Mesothelial cell of epicardium (in vitro differentiated cells): ENCODE measurements at places on chromosomes 13 and 19.

DNA sequence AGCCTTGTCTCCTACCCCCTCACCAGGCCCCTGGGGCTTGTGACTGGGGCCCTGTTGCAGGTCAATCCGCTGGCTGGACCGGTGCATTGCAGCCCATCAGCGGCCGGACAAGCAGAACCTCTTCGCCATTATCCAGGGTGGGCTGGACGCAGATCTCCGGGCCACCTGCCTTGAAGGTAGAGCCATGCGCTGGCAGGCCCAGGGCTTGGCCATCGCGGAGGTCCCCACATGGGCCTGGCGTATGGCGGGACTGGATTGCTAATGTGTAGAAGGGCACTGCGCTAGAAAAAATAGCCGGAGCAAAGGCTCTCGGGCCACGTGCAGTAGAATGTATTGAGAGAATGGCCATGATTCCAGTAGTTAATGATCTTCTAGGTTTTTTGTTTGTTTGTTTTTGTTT lies 6.2 kb downstream of the QTRT1 start:
- H3K36me3 ChIP-seq, result peaks cover 8% of the 10 kb centered on the region
- no peak overlapping the region for H3K4me3 ChIP-seq
- no peaks in the 10 kb centered on the region for H3K27me3 ChIP-seq
- no peak for DNase-seq
- no peak overlapping the region for H3K27ac ChIP-seq
- H3K4me1 ChIP-seq, result no peaks in the 10 kb centered on the region

GRCh38 chr13:39836038-39836437 lies 180.6 kb downstream of the COG6 start:
- peaks cover 9% of the 10 kb centered on the region for H3K4me1 ChIP-seq
- H3K36me3 ChIP-seq, result no peaks in the 10 kb centered on the region
- no peaks in the 10 kb centered on the region for H3K27me3 ChIP-seq
- DNase-seq, result no peak

GRCh38 chr13:113365971-113366588 lies 2.1 kb upstream of the GRTP1 start:
- peaks cover 3% of the 10 kb centered on the region for H3K27me3 ChIP-seq
- no peaks in the 10 kb centered on the region for H3K36me3 ChIP-seq
- H3K4me1 ChIP-seq, result peaks cover 3% of the 10 kb centered on the region
- no peak for DNase-seq
- H3K4me3 ChIP-seq, result peak overlapping the region; percentile 54

- no peaks in the 10 kb centered on the region for H3K36me3 ChIP-seq
- no peak overlapping the region for H3K27ac ChIP-seq
- DNase-seq, result no peak
- peaks cover 13% of the 10 kb centered on the region for H3K4me1 ChIP-seq
- H3K27me3 ChIP-seq, result peaks cover 47% of the 10 kb centered on the region
Observed at GRCh38 chr19:372306-372890, 27.8 kb upstream of the MIER2 start.

DNA sequence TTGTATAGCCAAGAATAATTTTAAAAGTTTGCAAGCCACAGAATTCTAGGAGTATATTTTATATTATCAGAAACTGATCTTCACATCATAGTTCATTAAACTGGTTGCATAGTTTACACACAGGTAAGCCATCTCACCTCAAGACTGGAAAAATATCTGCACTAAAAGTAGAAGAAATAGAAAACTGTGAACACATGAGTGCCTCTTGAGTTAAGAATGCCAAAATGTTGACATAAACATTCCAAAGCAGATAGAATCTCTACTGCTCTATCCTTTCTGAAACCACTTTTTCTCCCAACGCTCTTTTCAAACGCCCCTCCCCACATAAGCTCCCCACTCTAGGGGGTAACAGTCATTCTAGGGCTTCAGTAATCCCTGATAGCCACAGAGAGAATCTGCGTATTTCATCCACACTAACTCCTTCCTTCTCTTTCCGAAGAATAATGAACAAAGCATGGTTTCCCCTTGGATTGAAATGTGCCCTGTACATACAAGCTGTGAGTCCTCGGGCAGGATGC lies 201.5 kb downstream of the IRS2 start:
- no peak for DNase-seq
- no peaks in the 10 kb centered on the region for H3K36me3 ChIP-seq
- H3K27ac ChIP-seq, result no peak overlapping the region

DNA sequence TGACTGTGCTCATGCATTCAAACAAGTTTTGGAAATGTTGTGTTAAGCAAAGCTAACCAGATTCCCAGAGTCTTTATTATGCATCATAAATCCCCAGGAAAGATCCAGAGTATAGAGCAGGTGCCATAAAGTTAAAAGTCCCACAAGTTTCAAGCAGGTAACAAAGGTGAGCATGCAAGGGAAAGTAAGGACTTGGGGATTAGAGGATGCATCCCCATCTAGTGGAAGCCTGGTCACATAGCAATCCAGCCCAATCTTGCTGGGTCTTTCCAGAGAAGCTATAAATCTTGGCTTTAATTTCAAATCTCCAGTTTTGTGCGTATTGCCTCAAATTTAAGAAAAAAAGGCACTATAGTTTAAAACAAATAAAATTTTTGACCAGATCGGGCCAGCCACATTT lies 72.7 kb downstream of the ZNF254 start:
- DNase-seq, result no peak
- H3K36me3 ChIP-seq, result peaks cover 61% of the 10 kb centered on the region
- no peaks in the 10 kb centered on the region for H3K27me3 ChIP-seq
- no peak overlapping the region for H3K27ac ChIP-seq
- H3K4me3 ChIP-seq, result no peak overlapping the region
- H3K4me1 ChIP-seq, result no peaks in the 10 kb centered on the region

GRCh38 chr13:98060282-98060681 lies 82.6 kb upstream of the FARP1 start:
- no peak for DNase-seq
- H3K4me3 ChIP-seq, result no peak overlapping the region
- H3K27me3 ChIP-seq, result no peaks in the 10 kb centered on the region
- H3K27ac ChIP-seq, result peak overlapping the region; percentile 10

DNA sequence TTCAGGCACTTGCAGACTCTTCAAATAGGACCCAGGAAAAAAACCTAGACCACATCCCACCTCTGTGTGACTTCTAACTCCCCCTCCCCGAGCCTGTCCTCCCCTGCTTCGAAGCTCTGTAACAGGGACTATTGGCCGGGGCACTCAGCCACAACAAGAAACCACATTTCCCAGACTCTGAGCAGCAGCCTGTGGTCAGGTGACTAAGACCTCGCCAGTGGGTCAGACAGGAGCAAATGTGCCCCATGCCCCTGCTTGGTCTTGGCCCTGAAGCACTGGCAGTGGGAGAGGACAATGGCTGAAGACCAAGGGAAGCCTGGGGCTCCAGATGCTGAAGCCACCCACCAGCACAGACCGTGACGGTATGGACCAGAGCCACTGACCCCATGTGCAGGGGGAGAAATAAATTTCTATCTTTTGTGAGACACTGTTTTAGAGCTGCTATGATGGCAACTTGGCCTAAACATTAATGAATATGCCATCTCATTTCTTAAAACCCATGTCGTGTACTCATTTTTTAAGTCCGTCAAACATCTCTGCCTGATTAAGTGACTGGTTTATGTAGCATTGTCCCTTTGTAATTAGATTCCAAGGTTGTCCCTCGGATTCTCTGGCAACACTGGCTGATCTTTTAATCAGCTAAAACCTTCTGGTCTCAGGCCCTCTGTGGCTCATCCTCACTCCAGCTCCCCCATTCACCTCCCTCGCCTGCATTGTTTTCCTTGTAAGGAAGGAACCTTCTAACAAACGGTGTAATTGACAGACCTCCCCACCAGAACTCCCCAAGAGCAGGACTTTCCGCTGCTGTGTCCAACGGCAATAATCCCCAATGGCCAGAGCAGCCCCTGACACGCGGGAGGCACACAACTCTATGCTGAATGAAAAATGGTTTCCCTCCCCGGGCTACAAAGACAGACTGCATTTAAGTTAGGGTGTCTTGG lies 98.4 kb downstream of the STK24 start:
- peak overlapping the region; percentile 55 for H3K27ac ChIP-seq
- DNase-seq, result no peak
- no peak overlapping the region for H3K4me3 ChIP-seq
- peaks cover 5% of the 10 kb centered on the region for H3K36me3 ChIP-seq
- peaks cover 52% of the 10 kb centered on the region for H3K4me1 ChIP-seq
- H3K27me3 ChIP-seq, result no peaks in the 10 kb centered on the region

- H3K27me3 ChIP-seq, result peaks cover 74% of the 10 kb centered on the region
- no peak overlapping the region for H3K4me3 ChIP-seq
- H3K27ac ChIP-seq, result no peak overlapping the region
- DNase-seq, result no peak
Observed at GRCh38 chr19:29596080-29596727, 9.9 kb upstream of the POP4 start.

DNA sequence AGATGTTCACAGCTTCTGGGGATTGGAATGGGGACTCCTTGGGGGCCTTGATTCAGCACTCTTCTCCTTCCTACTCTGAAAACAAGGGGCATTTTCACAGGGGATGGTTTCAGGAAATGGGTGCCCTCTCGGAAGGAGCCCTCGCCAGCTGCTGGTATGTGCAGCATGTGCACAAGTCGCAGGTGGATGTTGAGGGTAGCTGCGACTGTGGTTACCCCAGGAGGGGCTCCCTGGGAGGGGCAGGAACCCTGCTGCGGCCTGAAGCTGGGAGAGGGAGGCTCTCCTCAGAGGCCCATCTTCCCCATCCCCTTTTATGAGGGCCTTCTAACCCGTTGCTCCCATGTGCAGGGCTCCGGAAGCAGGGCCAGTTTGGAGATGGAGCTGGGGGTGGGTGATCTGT lies 6.2 kb downstream of the ZNF446 start:
- no peak overlapping the region for H3K27ac ChIP-seq
- no peak overlapping the region for H3K4me3 ChIP-seq
- DNase-seq, result no peak
- H3K4me1 ChIP-seq, result no peaks in the 10 kb centered on the region
- H3K27me3 ChIP-seq, result no peaks in the 10 kb centered on the region

GRCh38 chr19:30253581-30253996 lies 118.6 kb upstream of the ZNF536 start:
- H3K27ac ChIP-seq, result peak overlapping the region; percentile 71
- peaks cover 93% of the 10 kb centered on the region for H3K27me3 ChIP-seq
- H3K4me3 ChIP-seq, result peak overlapping the region; percentile 38
- DNase-seq, result no peak
- no peaks in the 10 kb centered on the region for H3K36me3 ChIP-seq

DNA sequence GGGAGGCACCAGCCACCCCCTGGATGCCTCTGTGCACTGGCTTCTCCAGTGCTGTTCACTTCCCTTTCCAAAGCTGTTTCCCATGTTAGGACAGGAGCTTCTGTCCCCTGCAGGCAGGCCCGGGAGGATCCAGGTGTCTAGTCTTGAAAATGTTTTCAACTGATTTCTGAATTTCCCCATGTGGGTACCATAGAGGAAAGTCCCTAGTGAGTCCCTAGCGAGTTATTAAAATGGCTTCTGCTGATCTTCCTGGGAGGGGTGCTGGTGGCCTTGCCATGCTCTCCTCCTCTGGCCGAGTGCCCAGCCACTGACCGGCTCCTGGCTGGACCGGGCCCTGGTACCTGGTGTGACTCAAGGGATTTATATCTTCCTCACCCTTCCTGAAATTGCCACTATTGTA lies 5.2 kb upstream of the ANKRD10 start:
- no peak for DNase-seq
- H3K36me3 ChIP-seq, result no peaks in the 10 kb centered on the region
- peaks cover 19% of the 10 kb centered on the region for H3K27me3 ChIP-seq

GRCh38 chr19:29711584-29712132 lies 3.4 kb downstream of the C19orf12 start:
- H3K27me3 ChIP-seq, result no peaks in the 10 kb centered on the region
- H3K36me3 ChIP-seq, result no peaks in the 10 kb centered on the region
- H3K27ac ChIP-seq, result no peak overlapping the region
- peaks cover 32% of the 10 kb centered on the region for H3K4me1 ChIP-seq

DNA sequence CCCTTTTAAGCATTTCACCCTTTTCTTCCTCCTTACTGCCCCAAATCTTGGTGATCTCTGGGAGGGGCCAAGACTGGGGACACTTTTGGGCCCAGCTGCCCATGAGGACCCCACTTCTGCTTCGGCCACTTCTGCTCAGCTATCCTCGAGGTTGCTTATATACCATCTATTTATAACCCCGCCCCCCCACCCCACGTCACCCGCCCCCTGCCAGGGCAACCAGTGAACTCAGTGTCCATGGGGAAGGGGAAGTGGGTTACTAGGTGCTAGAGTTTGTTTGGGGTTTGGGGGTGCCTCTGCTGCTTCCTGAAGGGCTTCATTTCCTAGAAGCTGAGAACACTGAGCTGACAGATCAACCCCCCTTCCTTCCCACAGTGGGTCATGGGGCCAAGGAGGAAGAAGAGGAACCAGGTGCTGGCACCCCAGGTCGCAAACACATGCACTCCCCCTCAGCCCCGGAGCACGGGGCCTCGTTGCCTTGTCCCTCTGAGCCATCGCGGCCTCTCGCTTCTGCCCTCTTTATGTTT lies 6.1 kb upstream of the ADGRE5 start:
- H3K27ac ChIP-seq, result peak overlapping the region; percentile 67
- H3K27me3 ChIP-seq, result no peaks in the 10 kb centered on the region
- no peak overlapping the region for H3K4me3 ChIP-seq
- peaks cover 13% of the 10 kb centered on the region for H3K4me1 ChIP-seq

- H3K4me3 ChIP-seq, result no peak overlapping the region
- no peaks in the 10 kb centered on the region for H3K27me3 ChIP-seq
- no peak for DNase-seq
- peaks cover 8% of the 10 kb centered on the region for H3K4me1 ChIP-seq
- H3K36me3 ChIP-seq, result no peaks in the 10 kb centered on the region
Observed at GRCh38 chr19:54952591-54953344, 5.4 kb upstream of the NLRP7 start.

DNA sequence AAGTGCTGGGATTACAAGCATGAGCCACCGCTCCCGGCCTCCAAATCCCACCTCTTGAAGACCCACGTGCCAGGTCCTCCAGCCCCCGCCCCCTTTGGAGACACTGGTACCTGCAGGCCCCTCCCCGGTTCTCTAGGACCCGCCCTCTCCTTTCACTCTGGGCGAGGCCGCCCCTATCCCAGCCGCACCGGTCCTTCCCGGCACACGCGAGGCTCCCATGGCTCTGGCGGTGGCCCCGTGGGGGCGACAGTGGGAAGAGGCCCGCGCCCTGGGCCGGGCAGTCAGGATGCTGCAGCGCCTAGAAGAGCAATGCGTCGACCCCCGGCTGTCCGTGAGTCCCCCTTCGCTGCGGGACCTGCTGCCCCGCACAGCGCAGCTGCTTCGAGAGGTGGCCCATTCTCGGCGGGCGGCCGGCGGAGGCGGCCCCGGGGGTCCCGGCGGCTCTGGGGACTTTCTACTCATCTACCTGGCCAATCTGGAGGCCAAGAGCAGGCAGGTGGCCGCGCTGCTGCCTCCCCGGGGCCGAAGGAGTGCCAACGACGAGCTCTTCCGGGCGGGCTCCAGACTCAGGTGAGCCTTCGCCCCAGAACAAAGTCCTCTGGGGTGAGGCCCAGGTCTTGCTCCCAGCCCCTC lies at the start of gene CBLC:
CBLC (plus strand) TSS at position 176 of the 633 bp plus-strand sequence; CDS start at position 218, 42 bp downstream.
- peak within 1 kb of the TSS; percentile 59 for H3K27ac ChIP-seq
- H3K4me3 ChIP-seq, result no peak within 1 kb of the TSS
- no peaks in the 10 kb centered on the region for H3K36me3 ChIP-seq
- H3K4me1 ChIP-seq, result peaks cover 6% of the 10 kb centered on the region
- peak; percentile 54 for DNase-seq

DNA sequence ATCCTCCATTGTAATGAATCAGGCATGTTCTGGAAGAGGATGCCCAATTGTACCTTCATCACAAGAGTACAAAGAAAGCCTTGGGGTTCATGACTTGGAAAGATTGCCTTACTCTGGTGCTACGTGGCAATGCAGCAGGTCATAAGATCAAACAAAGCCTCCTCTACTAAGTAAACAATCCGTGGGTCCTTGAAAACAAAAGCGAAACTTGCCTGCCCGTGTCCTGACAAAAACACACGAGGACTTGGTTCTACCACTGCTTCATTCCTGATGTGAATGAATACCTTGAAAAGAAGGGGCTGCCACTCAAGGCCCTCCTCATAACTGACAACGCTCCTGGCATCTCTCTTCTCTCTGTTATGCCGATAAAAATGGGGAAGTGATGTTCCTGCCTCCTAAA lies 18.9 kb downstream of the ZNF563 start:
- H3K27me3 ChIP-seq, result no peaks in the 10 kb centered on the region
- H3K4me3 ChIP-seq, result no peak overlapping the region
- no peak overlapping the region for H3K27ac ChIP-seq
- DNase-seq, result no peak
- H3K36me3 ChIP-seq, result peaks cover 42% of the 10 kb centered on the region
